Kasumi-1 (cell line): ENCODE measurements at places on chromosomes 6 and 20.

- DNase-seq = no peak
Observed at GRCh38 chr20:35150846-35151579, 3.9 kb upstream of the EDEM2 start.

GRCh38 chr6:101543796-101544195 lies 150.3 kb downstream of the GRIK2 start:
- DNase-seq = no peak

DNA sequence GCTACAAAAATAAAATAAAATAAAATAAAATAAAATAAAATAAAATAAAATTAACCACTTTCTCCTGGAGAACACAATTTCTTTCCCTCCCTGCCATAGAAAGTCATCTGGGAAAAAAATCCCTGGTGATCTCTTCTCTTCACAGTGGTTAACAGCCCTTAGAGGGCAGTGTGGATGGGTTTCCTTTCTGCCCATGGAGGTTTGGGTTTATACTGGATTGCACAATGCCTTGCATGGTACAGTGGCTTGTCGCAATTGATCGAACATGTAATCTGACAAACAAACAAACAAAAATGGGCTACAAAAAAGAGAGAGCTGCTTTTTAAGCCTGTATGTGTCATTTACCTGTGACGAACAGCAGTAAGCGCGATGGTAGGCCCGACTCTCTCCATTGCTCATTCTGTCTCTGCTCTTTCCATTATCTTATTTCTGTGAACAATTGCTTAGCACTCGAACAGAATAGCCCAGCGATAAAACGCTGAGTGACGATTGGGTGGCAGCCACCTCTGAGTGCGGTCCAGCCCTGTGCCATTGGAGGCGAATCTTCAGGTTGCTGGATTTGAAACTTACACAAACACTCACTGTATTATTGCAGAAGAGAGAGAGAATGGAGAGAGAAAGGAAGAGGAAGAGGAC lies 166.1 kb downstream of the CD83 start:
- DNase-seq = no peak

GRCh38 chr6:107652526-107653182 lies 162.7 kb downstream of the SOBP start:
- DNase-seq = no peak

GRCh38 chr6:168035661-168036545 lies 38.4 kb downstream of the KIF25 start:
- no peak for DNase-seq

DNA sequence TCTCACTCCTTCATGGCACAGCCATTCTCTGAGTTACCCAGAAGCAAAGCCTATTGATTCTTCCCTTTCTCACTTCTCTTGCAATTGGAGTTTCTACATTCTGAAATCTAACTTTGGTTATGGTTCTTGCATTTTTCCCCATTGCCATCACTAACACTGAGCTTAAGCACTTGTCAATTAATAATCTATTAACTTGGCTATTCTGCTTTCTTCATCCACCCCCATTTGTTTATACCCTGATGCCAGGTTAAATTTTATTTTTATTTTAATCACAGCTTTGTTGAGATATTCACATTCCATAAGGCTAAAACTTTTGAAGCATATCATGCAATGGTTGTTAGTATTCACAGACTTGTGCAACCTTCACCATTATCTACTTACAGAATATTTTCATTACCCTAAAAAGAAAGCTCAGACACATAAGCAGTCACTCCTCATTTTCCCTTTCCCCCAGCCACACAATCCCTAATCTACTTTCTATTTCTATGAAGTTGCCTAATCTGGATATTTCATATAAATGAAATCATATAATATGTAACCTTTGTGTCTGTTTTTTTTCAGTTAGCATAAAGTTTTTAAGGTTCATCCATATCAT lies 222.3 kb downstream of the UBE3D start:
- DNase-seq = no peak

- DNase-seq = no peak
Observed at GRCh38 chr6:21457647-21458046, 135.9 kb upstream of the SOX4 start.

- DNase-seq = no peak
Observed at GRCh38 chr6:108588586-108588985, 27.9 kb downstream of the FOXO3 start.

GRCh38 chr6:34657037-34657306 lies 39.6 kb downstream of the ILRUN start:
- no peak for DNase-seq

GRCh38 chr20:48970681-48971365 lies 49.3 kb downstream of the ARFGEF2 start:
- no peak for DNase-seq

DNA sequence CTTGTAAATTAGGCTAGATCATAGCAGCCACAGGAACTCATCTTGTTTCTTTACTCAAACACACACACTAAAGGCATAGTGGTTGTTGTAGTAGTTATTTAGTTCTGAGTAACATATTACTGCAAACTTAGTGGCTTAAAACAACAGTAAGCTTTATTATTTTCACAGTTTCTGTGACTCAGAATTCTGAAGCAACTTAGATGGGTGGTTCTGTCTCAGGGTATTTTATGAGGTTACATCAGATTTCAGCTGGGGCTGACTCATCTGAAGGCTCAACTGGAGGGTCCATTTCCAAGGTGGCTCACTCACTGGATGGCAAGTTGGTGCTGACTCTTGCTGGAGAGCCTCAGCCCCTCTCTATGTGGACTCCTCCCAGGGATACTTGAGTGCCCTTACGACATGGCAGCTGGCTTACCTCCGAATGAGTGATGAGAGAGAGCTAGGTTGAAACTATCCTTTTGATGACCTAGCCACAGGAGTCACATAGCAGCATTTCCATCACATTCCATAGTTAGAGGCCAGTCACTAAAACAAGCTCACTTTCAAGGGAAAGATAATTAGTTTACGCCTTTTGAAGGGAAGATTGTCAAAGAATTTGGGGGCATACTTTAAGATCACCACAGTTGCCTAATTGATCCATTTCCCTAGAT lies 136.5 kb upstream of the PRND start:
- no peak for DNase-seq

DNA sequence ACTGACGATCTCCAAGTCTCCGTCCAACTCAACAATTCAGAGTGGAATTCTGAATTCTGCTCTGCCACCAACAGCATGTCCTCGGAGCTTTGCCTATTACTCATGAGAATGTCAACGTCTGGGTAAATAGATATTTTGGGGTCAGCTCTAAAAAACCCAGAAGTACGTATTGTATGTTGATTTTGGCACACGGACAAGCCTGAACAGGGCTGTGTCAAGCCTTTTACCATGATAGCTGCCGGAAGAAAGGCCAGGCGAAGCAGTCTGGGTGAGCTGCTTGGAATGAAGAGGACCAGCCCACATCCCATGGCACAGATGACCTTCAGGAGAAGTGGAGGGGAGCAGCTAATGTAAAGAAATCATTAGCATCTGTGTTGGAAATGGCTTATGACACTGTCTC lies 88.0 kb upstream of the JAG1 start:
- DNase-seq = no peak

- no peak for DNase-seq
Observed at GRCh38 chr20:49582413-49583334, 14.7 kb upstream of the PTGIS start.

- no peak for DNase-seq
Observed at GRCh38 chr20:47392721-47393073, 36.2 kb upstream of the ZMYND8 start.

DNA sequence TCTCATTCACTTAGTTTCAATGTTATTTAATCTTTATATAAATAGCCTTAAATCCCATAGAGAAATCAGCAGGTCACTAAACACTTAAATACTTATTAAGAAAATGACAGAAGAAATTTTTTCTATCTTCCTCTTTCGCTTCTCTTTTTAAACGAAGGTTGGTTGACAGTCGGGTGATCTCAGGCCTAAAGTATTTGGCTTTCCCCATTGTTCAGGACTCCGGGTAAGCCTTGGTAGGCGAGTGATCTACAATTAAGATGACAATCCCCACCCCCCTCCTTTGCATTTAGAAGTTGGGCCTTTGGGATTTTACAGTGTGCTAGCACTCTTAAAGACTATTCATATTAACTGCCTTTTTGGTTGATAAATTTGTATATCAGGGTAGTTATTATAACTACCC lies 19.7 kb upstream of the UTRN start:
- DNase-seq = no peak

GRCh38 chr6:16473908-16474771 lies 235.8 kb downstream of the GMPR start:
- DNase-seq = no peak

- no peak for DNase-seq
Observed at GRCh38 chr6:35605600-35605999, 83.1 kb downstream of the FKBP5 start.

- DNase-seq = no peak
Observed at GRCh38 chr6:27148404-27148795, 99.1 kb upstream of the PRSS16 start.

DNA sequence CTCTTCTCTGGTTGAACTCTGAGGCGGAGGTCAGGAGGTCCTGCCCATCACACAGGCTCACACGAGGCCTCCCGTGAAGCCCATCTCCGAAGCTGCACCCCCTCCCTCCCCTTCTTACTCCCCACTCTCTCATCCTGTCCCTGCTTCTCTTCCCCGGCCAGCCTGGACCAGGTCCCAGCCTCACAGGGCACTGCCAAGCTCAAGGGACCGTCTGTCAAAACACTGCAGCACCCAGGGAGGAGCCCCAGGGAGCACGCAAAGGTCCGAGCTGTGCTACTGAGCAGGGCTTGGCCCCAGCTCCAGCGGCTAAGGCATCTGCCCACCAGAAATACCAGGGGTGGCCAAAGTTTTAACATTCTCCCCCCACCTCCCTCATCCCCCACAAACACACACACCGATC lies 70.0 kb downstream of the PSMG4 start:
- DNase-seq = no peak

GRCh38 chr20:49880724-49881445 lies 34.4 kb downstream of the SPATA2 start:
- DNase-seq = no peak

GRCh38 chr6:11227698-11228097 lies 4.8 kb downstream of the NEDD9 start:
- DNase-seq = no peak

DNA sequence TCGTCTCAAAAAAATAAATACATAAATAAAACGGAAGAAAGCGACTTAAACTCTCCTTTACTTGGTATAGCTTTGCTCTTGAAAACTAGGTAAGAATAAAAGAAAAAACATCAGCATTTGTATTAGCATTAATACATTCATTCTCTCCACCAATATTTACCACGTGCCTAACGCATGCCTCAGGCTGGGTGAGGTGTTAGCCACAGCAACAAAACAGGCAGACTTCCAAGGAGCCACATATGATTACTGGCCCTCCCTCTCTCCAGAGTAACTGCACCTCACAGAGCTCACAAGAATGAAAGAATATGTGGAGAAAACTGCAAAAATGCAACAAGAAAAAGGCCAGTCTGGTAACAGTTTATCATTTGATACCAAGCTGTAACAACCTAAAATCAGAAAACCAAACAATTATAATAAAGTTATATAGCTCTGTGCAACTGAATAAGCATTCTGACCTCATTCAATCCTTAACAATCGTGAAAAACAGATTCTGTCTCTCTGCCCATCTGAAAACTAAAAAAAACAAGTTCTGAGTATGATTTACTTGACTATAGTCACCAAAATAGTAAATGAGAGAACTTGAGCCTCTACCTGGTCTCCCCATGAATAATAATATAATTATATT lies 5.2 kb downstream of the NAPB start:
- no peak for DNase-seq

GRCh38 chr6:33140556-33140955 lies 51.7 kb downstream of the COL11A2 start:
- DNase-seq = no peak

DNA sequence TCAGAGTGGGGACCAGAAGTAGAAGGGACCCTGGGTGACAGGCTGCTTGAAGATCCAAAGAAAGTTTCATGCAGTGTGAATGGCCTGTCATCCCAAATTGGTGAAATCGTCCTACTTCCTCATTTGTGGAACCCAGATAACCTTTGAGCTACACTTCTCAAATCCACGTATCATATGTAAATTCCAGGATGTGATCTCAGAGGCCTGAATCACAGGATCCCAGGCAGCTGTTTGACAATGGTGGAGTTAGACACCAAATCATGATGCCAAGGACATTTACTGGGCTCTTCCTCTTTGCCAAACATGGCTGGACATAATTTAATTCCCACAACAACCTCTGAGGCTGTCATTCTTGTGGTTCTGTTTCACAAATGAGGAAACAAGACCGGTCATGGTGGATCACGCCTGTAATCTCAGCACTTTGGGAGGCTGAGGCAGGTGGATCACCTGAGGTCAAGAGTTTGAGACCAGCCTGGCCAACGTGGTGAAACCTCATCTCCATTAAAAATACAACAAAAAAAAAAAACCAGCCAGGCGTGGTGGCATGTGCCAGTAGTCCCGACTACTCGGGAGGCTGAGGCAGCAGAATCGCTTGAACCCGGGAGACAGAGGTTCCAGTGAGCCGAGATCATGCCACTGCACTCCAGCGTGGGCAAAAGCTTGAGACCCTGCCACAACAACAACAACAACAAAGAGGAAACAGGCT lies 39.9 kb upstream of the TTPAL start:
- DNase-seq = no peak

- no peak for DNase-seq
Observed at GRCh38 chr6:99096170-99096569, 148.4 kb upstream of the FBXL4 start.

GRCh38 chr20:10994991-10995700 lies 321.3 kb upstream of the JAG1 start:
- DNase-seq = no peak

DNA sequence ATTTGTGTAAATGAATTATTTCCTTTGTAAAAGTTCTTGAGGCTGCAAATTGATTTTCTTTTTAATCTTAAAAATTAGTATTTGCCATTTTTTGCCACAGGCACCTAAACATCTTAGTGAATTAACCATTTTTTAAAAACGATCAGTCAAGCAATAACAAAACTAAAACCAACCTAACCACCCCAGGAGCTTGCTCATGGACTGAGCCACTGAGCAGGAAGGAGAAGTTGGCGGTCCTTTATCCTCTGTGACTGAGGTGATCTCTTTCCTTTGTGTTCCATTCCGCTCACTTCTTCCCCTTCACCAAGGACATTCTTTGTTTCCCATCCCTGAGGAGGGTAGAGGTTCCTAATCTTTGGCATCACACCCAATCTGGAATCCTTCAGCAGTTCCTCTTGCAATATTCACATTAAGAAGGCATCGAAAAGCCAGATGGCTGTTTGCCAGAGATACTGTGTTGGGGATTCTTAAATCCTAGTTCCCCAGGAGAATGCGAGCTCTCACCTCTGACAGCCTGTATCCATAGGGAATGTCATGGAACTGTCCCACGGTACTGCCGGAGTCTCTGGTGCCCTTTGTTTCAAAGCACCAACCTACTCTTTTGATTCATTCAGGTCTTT lies 30.5 kb downstream of the RPRD1B start:
- DNase-seq = no peak
